GM19239 (cell line): ENCODE measurements at places on chromosomes 4 and X.

DNA sequence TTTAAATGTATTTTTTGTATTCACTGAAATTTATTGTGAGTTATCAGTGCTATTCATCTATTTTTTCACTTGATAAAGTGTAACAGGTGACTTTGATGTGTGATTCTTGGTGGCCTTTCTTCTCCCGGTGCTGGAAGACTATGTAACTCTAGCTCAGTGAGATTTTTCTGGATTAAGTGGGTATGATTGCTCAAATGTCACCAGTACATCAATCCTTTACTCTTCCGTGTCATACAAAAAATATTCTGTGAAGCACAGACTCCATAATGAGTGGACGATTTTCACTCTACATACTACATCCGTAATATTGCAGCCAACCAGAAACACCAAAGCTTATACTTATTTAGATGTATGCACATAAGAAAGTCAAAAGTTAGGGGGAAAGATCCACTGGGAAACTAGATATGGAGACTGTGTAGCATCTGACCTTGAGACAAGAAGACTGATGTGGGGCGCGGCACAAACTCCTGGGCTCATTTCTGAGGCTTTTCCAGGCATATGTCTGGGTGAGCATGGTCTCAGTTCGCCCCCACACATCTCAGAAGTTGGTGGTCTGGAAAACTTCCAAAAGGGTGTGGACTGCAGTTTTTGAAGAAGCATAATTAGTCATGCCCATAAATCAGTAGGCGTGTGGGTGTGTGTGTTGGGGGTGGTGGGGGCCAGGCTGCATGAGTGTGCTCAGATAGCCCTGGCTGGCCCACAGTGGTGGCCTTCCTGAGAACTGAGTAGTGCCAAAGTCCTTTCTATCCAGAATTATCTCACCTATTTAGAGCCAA, 53.9 kb upstream of the TENM3 start:
- no peak for DNase-seq

DNA sequence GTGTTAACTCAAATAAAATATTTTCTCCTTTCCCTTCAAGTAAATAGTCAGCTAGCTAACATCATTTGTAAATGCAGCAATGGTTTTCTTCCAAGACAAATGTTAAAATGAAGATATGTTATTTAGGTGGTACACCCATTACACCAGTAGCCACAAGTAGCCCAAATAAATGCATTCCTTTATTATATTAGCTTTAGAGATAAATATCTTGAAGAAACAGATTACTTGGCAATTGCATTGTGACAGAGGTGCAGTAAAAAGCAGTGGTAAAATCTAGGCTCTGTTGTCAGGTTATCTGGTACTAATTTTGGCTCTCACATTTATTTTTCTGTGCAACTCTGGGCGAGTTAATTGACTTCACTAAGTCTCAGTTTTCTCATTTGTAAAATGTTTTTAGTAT, 193.0 kb downstream of the NAA11 start:
- DNase-seq, result no peak

DNA sequence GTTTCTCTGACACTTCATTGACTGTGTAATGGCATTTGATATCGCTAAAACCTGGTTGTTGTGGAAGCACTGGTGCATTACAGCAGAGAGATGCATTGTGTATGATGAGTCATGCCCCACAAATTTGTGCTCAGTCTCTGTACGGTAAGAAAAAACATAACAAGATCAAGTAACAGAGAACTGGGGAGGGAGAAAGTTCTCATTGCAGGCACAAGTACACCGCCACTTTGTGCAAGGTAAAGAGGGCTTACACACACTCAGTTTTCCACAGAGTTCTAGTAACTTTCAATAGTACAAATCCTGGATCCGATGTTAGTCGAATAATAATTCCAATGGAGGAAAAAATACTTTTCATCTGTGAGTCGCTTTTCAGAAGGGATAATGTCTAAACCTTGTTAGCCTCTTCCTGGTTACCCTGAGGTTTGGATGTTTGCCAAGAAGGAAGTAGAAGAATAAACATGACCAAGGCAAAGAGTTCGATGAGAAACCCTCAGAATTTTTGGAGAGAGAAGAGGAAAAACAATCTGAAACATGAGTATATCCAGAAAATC, 512.5 kb upstream of the SLIT2 start:
- no peak for DNase-seq

DNA sequence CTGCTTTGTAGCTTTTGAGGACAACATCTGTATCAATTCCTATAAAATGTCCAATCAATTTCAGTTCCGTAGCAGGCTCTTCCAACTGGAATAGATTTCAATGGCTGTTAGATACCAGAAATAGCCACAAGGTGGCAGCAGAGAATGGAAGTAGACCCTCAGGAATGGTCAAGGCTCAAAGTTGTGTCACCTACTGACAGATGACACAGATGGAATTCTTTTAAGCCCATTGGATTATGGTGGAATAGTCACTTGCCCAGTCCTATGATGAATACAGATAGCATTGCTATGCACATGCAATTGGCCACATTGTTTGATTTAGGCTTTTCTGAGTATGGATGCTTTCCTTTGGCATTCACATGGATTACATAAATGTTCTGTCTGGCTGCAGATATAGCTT, 130.4 kb upstream of the RADX start:
- DNase-seq, result no peak

DNA sequence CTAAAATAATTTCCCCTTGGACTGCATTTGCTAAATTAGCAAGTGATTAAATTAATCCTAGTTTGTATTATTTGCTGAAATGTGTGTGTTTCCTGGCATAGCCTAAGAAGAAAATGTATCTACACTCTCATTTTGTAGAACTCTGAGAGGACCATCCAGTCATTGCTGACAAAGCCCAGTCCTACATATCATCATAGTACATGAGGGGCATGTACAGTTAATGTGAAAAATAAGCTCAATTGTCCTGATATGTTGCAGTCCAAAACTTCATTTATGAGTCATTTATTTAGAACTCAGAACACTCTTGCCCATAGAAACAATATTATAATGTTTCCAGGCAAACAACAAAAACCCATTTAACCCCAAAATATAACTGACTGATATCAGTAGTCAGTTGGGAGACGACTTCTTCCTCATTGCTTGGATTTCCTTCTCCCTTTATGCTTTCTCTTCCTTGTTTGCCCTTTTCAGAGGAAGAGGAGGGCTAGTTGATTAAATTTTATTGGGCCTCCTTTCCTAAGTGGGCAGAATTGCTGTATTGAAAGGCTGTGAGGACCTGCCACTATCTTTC, 26.9 kb upstream of the BBS12 start:
- DNase-seq, result no peak

- DNase-seq, result no peak
Observed at GRCh38 chr4:128835498-128836222, 26.2 kb downstream of the JADE1 start.

- DNase-seq, result no peak
Observed at GRCh38 chr4:168797738-168798375, 212.2 kb downstream of the CBR4 start.

GRCh38 chrX:68488657-68489056, 10.2 kb upstream of the YIPF6 start:
- DNase-seq, result no peak

GRCh38 chr4:186201535-186202230, 10.3 kb downstream of the CYP4V2 start:
- peak; percentile 50 for DNase-seq

DNA sequence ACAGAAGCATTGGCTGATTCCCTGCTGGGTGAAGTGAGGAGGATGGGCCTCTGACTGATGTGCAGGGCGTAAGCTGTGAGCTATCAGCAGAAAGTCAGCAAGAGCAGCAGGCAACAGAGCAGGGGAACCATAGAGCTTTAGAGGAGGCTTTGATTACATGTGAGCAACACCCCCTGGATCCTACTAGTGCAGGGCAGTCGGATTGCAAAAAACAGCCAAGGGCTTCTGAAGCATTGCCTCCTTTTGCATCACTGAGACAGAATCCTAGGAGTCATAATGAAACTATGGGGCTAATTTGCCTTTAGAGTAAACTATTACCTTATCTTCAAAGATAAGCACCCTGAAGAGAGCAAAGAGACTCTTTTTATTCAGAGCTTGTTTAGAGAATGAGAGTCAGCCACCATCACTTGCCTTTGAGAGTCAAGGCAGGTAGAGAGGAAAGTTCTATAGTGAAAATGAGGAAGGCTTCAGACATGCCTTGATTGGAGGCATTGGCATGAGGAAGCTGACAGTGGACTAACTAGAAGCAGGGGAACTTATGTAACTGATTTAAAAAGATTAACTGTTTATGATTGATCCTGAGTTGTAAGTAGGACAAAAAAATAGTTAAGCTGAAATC, 420.3 kb downstream of the PDHA2 start:
- DNase-seq, result no peak

DNA sequence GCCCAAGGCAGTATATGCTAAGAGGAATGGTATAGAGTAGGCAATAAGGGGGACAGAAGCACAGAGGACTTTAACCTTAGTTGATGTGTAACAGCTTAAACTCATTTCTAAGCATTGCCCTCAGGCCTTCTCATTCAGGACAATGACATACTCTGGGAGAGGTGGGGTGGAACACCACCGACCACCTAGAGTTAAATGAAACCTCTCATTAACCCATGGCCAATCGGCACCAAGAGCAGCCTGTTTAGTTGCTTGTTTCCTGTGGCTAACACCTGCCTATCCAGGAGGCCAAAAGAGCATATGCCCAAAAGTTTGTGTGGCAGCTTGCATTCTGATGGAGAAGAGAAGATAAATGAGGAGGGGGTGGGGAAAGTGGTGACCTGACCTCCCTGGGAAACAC, 88.7 kb upstream of the PLAC1 start:
- DNase-seq, result no peak

- DNase-seq, result no peak
Observed at GRCh38 chrX:103552236-103552635, 32.9 kb upstream of the RAB40A start.

DNA sequence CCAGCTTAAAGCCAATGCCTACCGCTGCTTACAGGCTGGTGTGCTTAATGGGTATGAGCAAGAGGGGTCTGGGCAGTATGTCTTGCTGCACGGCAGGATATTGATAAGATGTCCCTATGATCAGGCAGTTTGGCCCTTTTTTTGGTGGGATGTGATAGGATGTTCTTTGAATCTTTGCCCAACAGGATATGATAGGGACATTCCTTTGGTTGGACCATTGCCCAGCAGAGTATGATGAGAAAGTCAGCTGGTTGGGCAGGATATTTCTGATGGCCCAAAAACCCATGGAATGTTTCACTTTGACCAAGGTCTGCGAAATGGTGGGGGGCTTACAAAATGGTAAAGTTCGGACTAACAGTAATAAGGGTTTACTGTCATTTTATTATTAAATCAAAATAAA, 1060.6 kb downstream of the STIM2 start:
- DNase-seq, result no peak

DNA sequence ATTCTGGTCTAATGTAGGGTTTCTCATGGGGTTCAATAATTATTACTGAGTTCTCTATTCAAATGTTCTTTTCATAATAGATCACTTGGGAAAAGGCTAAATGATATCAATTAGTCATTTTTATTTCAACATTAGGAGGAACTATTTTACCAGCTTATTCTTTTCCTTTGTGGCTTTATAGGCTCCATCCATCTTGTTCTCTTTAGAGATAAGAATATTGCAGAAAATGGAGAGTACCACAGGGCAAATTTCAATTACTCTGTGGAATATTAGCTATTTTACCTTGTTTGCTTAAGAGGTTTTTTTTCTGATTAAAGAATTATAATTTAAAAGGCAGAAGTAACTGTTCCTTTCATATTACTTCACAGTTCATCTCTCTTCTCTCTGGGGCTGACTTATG, 55.8 kb downstream of the MAP9 start:
- no peak for DNase-seq

DNA sequence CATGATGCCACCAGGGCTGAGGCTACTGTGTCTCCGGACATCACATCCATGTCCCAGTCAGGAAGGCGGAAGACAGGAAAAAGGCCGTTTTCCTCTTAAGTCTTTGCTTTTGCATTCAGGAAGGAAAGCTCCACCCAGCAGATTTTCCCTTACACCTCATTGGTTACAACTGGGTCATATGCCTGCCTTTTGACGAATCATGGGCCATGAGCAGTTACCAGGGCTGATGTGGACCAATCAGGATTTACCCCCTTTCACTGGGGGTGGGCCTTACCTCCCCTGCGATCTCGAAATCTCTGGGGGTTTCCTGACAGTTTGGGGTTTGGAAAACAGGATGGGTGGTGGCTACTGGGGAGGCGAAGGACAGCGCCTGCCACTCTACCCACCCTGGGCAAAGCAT, 52.5 kb upstream of the GRPEL1 start:
- no peak for DNase-seq

DNA sequence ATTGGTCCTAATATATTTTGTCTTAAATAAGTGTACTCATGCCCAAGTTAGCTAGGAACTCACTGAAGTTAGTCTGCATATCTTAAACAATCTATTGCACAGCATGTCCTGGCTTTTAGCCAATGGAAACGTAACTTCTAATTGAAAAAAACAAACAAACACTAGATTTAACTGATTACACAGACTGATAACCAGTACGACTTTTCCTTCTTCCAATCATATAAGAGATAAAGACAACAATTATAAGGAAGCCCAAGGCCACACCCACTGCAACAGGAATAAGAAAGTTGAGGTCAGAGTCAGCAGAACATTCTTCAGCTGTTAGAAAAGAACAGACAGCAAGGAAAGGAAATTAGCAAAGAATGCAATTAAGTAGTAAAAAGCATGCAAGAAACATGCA, 40.8 kb downstream of the LAMP2 start:
- no peak for DNase-seq

DNA sequence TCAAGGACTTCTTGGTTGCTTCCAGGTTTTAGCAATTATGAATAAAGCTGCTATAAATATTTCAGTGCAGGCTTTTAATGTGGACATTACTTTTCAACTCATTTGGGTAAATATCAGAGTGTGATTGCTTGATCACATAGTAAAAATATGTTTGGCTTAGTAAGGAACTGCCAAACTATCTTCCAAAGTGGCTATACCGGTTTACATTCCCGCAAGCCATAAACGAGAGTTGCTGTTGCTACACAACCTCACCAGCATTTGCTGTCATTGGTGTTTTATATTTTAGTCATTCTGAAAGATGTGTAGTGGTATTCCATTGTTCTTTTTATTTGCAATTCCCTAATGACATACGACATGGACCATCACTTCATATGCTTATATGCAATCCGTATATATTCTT, 30.9 kb upstream of the SPOCK3 start:
- no peak for DNase-seq

- DNase-seq, result no peak
Observed at GRCh38 chr4:77631276-77631675, 25.7 kb downstream of the CXCL13 start.

GRCh38 chrX:124087000-124087746, 125.7 kb downstream of the STAG2 start:
- DNase-seq, result no peak

- DNase-seq, result no peak
Observed at GRCh38 chr4:147924604-147925412, 192.9 kb downstream of the ARHGAP10 start.

GRCh38 chr4:7256984-7257810, 64.9 kb downstream of the SORCS2 start:
- DNase-seq, result no peak

DNA sequence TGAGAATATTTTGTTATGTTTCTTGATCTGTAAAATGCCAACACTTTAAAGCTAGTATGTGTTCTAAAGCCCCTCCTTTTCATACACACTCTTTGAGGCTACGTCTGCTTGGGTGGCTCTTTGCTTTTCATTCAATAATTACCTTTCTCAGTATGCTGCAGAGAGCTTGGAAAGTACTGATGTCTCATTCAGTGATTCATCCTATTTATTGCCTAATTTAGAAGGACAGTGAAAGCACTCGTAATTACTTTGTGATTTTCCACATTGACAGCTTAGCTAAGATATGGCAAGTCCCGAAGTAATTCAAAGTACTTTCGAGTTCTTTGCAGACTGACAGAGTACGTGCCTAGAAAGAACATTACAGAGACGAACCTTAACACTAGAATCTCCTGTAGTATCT, 57.2 kb downstream of the BMP15 start:
- DNase-seq, result no peak
